ENCODE measurements at places on chromosomes 13 and 19. TPM values are rescaled to one million over a fixed set of nuclear protein-coding genes. Genes with fewer than 3 reads are reported as not detected.

DNA sequence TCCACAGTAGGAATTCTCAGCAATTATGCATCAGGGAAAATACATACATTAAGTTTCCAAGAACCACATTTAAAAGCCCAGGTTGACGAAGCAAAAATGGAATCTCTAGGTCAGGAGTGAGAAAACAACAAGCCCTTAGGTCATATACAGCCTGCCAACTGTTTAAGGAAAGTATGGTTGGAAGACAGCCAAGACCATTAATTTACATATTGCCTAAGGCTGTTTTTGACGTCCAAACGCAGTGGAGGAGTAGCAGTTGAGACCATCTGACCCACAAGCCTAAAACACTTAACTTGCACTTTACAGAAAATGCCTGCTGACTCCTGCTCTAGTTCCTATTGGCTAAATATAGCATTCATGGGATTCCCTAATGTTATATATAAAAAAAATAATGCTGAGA is 299.0 kb downstream of the ITGBL1 start:
- H3K4me1 ChIP-seq, result no peaks in the 10 kb centered on the region
- H3K27ac ChIP-seq, result no peak overlapping the region
- DNase-seq, result no peak
- no peaks in the 10 kb centered on the region for H3K27me3 ChIP-seq
- H3K36me3 ChIP-seq, result no peaks in the 10 kb centered on the region

DNA sequence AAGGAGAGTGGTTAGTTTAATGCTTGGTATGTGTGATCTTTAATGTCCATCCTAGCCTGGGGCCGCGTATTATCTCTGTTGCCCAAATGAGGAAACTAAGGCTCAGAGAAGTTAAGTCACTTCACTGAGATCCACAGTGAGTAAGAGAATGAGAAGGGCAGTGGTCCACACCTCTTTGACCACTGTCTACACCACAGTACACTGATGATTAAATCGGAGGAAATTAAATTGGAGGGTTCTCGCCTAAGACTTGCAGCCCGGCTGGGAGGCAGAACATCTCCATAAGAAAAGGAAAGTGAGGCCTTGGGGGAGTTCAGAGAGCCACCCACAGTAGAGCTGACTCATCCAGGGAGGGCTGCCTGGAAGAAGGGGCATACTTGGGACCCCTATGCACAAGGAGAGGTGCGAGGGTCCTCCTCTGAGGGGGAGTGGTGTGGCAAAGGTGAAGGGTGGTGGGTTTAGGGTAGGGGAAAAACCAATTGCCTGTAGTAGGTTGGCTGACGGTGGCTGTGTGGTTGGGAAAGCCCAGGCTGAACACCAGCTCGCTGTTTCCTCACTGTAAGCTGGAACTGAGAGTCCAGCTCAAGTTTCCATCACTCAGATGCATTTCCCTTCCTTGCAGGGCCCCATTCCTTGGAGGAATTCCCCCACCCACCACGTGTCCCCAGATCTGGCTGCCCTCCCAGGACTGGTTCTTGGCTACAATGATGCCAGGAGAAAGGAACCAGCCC is 15.0 kb upstream of the DHRS12 start:
- peaks cover 2% of the 10 kb centered on the region for H3K4me1 ChIP-seq
- H3K4me3 ChIP-seq, result no peak overlapping the region
- H3K27ac ChIP-seq, result no peak overlapping the region
- DNase-seq, result no peak
- peaks cover 11% of the 10 kb centered on the region for H3K27me3 ChIP-seq
- H3K36me3 ChIP-seq, result no peaks in the 10 kb centered on the region

DNA sequence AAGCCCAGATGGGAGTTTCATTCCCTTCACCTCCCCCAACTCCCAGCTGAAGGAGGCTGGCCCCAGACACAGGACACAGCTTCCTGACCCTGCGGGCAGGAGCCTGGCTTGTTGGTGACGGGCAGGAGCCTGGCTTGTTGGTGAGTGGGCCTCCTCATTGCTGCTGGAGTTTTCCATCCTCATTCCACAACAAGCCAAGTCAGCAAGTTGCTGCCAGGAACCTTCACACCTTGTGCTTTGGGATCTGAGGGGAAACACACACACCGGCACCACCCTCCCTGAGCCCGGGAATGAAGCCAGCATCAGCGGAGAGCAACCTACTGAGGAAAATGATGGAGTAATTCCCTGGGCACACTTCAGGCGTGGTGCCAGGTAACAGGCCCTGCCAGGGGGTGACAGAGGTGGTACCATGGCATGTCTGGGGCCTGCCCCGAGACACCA is 74.9 kb downstream of the ALOX5AP start:
- H3K4me1 ChIP-seq, result no peaks in the 10 kb centered on the region
- no peak for DNase-seq
- H3K36me3 ChIP-seq, result no peaks in the 10 kb centered on the region
- H3K4me3 ChIP-seq, result no peak overlapping the region
- no peak overlapping the region for H3K27ac ChIP-seq

- no peak for DNase-seq
- no peak overlapping the region for H3K27ac ChIP-seq
- no peaks in the 10 kb centered on the region for H3K4me1 ChIP-seq
- H3K36me3 ChIP-seq, result peaks cover 30% of the 10 kb centered on the region
These were observed 33.2 kb downstream of the ZNF787 start for GRCh38 chr19:56087647-56088496.

DNA sequence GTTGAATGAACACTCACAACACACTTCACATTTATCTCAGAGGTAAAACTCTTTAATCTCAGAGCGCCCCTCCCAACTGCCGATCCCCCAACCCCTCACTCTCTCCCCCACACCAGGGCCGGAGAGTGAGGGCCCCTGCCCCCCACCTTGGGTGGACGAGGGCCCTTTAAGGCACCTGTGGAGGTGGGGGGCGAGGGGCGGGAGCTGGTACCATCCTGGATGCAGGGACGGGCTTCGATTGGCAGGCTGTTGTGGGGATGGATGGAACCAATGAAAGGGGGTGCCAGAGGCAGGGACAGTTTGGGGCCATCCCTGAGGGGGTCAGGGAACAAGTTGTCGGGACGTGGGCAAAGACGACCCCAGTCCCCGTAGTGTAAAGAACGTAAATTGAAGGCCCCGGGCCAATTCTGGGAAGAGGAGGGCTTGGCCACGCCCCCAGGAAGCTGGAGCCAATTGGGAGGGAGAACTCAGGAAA is 1.7 kb upstream of the PNKP start:
- H3K27me3 ChIP-seq, result no peaks in the 10 kb centered on the region
- H3K4me1 ChIP-seq, result peaks cover 30% of the 10 kb centered on the region
- H3K36me3 ChIP-seq, result peaks cover 28% of the 10 kb centered on the region
- no peak for DNase-seq

DNA sequence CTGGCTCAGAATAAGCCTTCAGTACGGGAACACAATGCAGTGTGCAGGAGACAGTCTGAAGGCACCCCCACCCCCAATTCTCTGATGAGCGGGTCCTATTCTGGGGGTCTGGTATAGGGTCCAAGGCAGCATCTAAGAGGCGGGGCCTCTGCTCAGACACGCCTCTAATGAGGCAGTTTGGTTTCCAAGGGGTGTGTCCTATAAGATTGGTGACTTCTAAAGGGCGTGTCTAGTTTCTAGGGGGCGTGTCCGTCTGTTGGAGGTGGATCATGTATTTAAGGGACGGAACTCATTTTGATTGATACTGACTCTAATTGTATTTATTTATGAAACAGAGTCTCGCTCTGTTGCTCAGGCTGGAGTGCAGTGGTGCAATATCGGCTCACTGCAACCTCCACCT is 8.7 kb downstream of the FIZ1 start:
- no peak overlapping the region for H3K27ac ChIP-seq
- peaks cover 19% of the 10 kb centered on the region for H3K36me3 ChIP-seq
- no peak overlapping the region for H3K4me3 ChIP-seq
- peaks cover 12% of the 10 kb centered on the region for H3K4me1 ChIP-seq

Gene KIR2DL4
- polyA plus RNA-seq, result 0.94 TPM

Gene HCST
- 11.1 TPM for polyA plus RNA-seq

Gene CEACAM4
- polyA plus RNA-seq, result 0.16 TPM

Gene NLRP5
- polyA plus RNA-seq, result not detected

Gene CEACAM16
- polyA plus RNA-seq, result not detected

Data from large intestine (tissue), 12 donors.